ENCODE measurements at places on chromosomes 2 and 18.

GRCh38 chr2:26558271-26559043 lies 80.5 kb upstream of the OTOF start:
- no peak for DNase-seq

- no peak for DNase-seq
Measured at GRCh38 chr2:144421606-144422510, 98.1 kb downstream of the ZEB2 start.

GRCh38 chr2:133421516-133422324 lies 146.5 kb downstream of the NCKAP5 start:
- DNase-seq = no peak

GRCh38 chr2:8544171-8544785 lies 137.6 kb upstream of the ID2 start:
- DNase-seq = no peak

- no peak for DNase-seq
Measured at GRCh38 chr2:114039677-114040076, 149.8 kb downstream of the ACTR3 start.

DNA sequence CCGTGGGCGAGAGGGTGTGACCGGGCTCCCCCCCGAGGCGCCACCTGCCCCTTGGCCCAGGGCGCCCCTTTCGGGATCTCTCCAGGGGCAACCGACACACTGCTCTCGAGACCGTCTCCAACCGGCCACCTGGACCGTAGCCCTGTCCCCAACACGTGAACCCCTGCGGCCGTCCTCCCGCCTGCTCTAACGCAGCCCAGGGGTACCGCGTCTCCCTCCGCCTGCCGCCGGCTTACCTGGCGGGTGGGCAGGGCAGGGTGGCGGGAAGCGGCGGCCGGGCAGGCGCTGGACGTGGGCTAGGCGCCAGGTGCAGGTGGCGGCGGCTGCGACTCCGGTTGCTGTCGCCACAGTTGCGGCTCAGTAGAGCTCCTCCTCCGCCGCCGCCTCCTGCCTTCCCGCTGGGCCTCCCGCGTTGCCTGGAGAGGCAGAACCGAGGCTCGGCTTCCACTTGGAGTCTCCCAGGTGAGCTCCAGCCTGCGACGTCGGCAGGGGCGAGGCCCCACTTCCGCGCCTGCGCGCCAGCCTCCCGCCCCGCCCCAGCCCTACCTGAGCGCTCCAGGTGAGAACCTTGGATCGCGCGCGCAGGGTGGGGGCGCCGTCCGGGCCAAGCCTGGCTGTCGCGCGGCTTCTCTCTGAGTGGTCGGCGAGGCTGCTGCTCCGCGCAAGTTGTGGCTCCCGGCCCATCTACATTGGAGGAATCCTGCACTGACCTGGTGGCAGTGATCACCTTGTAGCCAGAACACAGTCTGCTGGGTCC lies at the start of gene GALNT3:
GALNT3 (minus strand) TSS at position 469 of the 757 bp plus-strand sequence. CDS start 23,547 bp downstream, outside the sequence.
- no peak for DNase-seq

GRCh38 chr18:26488417-26489009 lies 59.8 kb downstream of the KCTD1 start:
- DNase-seq = no peak

GRCh38 chr18:55064073-55064472 lies 104.8 kb upstream of the CCDC68 start:
- DNase-seq = no peak

GRCh38 chr2:58202404-58202803 lies 38.7 kb downstream of the FANCL start:
- no peak for DNase-seq

GRCh38 chr2:140586379-140586778 lies 1544.4 kb downstream of the LRP1B start:
- DNase-seq = no peak

DNA sequence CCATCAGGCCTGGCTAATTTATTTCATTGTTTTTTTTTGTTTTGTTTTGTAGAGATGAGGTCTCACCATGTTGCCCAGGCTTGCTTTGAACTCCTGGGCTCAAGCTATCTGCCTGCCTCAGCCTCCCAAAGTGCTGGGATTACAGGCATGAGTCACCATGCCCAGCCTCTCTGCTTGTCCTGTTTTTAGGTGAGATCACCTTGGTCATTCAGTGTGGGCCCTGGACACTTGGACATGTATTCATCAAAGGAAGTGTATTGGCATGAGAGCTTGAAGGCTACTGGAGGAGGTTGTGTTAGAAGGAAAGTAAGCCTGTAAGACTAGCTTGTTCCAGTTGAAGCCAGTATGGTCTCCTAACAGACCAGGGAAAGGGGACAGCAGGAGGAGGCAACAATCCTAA lies 229.2 kb upstream of the RGPD4 start:
- DNase-seq = no peak

DNA sequence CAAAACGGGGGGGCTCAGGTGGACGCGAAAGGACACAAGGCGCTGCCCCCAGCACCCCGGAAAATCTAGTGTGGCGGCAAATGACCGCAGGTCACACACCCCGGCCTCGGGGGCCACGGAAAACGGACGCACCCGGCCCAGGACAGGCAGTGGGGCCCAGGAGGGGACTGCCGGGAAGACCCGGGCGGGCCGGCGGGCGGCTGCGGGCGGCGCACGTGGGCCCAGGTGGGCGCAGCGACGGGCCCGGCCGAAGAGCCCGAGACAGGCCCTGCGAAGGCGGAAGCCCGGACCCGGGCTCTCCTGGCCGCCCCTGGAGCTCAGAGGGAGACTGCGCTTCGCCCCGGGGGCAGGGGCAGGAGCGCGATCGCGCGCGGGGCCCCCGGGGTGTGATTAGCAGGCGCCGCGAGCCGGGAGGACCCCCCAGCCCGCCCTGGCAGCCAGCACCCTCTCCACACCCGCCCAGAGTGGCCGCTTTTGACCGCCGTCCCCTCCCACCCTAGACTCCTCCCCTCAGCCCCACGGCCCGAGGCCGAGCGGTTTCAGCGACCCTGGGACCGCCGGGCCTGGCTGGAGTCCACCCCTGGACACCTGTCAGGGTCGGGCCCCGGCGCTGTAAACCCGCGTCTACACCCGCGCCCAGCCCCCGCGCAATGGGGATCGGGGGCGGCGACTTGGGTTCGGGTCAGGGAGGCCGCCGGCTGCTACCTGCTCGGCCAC lies 773 bp downstream of the MBP start:
- DNase-seq = no peak

DNA sequence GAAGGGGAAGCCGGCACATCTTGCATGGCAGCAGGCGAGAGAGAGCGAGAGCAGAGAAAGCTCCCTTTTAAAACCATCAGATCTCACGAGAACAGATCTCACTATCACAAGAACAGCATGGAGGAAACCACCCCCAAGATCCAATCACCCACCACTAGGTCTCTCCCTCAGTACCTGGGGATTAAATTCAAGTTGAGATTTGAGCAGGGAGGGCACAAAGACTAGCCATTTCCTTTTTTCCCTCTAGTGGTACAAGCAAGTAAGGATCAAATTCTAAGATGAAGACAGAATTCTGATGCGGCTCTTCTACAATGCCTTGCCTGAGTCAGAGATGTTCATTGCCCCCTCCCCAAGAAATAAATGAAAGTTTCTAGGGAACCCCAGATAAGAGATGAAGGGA lies 45.6 kb upstream of the ANKRD44 start:
- DNase-seq = no peak

- DNase-seq = no peak
Measured at GRCh38 chr2:181300600-181301291, 156.4 kb upstream of the ITGA4 start.

- DNase-seq = no peak
Measured at GRCh38 chr18:48548011-48548771, 9.4 kb downstream of the CTIF start.

GRCh38 chr2:120783371-120783791 lies 47.7 kb downstream of the GLI2 start:
- DNase-seq = no peak

GRCh38 chr2:10249798-10250197 lies 52.9 kb upstream of the HPCAL1 start:
- no peak for DNase-seq

GRCh38 chr18:3625742-3626091 lies 175.7 kb downstream of the TGIF1 start:
- DNase-seq = no peak

DNA sequence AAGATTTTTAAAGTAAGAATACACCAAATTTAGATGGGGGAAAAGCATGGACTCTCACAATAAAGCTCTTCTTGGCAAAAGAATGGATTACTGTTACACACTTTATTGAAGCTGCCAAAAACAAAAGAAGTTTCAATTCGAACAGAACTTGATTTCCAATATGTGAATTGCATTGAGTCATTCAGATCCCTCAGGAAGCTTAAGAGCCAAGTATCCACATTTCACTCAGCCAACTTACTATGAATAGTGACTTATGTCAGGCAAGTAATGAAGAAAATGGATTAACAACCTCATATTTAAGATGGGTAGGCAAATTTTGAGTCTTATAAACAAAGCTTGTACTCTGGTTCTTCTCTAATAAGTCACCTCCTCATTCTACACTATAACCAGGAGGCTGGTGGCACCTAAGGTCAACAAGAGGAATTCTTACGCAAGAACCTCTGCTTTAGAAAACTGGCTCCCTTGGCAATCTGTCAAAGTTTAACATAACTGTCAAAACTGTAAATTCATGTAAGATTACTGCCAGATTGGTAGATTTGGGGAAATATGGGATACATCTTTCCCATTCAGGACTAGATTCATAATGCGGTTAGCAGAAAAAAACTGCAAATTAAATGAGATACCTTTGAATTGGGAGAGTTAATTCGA lies 6.0 kb downstream of the HADHA start:
- DNase-seq = no peak

GRCh38 chr2:207676827-207677354 lies 34.5 kb upstream of the CCNYL1 start:
- DNase-seq = no peak

DNA sequence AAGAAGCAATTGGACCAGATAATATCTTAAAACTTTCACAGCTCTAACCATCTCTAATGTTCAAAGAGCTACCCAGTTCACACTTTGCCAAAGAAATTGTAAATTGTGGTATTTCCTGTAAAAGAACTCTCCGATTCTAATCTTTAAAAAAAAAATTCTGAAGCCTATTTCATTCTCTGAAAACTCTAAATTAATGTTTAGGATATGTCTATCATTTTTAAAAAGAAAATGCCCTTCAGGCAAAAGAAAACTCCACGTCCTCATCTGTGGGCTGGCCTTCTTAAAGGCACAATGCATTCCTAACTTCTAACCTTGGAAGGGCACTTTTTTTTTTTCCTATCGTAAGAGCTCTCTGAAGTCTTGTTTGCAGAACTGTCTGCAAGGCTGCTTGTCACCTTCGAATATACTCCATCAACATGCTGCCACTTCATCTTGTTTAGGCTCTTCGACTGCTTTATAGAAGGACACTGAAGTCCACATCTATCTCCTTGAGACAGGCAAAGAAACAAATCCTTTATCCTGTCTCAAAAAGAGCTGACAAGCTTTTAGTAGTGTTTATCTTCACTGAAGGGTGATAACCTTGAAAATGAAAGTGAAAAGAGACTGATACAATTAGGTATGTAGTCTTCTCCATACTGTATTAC lies 124.3 kb upstream of the SLC39A10 start:
- no peak for DNase-seq

- no peak for DNase-seq
Measured at GRCh38 chr2:85425588-85425987, 7.1 kb downstream of the SH2D6 start.

GRCh38 chr2:31312898-31313297 lies 78.9 kb downstream of the EHD3 start:
- no peak for DNase-seq

GRCh38 chr2:102967451-102967850 lies 205.6 kb downstream of the TMEM182 start:
- no peak for DNase-seq

GRCh38 chr18:22420652-22421051 lies 2.9 kb upstream of the CTAGE1 start:
- DNase-seq = no peak

GRCh38 chr2:143290221-143290620 lies 161.0 kb downstream of the ARHGAP15 start:
- DNase-seq = no peak

DNA sequence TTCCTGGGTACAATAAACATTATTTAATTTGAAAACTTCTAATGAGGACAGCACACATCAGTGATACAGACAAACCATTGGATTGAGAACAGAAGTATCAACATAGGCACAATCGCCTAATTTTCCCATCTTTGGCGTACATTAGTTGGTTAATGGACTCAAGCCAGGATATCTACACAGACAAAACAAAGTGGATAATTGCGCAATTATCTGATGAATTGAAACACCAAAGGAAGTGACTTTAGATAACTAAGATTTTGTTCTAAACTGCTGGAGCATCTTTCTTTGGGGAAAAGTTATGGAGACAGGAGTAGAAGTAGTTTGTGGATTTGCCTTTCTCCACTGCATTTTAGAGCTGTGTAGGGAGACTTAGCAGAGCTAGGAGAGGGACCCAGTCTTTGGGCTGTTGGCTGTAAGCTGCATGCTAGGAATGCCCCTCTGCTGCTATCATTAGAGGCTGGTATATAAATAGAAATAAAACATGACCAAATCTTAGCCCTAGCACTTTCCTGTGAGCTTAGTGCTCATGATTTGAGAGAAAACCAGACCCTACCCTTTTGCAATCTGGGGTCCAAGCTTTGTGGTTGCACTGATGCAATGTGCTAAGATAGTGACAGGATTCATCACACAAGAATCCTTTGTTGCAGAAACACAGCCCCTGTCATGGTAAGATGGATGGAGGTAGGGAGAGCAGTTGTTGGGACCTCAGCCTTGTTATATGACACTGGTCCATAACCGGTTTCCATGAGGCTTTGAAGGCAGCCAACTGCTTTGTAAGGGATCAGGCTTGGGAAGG lies 264.5 kb upstream of the PIK3C3 start:
- DNase-seq = no peak

DNA sequence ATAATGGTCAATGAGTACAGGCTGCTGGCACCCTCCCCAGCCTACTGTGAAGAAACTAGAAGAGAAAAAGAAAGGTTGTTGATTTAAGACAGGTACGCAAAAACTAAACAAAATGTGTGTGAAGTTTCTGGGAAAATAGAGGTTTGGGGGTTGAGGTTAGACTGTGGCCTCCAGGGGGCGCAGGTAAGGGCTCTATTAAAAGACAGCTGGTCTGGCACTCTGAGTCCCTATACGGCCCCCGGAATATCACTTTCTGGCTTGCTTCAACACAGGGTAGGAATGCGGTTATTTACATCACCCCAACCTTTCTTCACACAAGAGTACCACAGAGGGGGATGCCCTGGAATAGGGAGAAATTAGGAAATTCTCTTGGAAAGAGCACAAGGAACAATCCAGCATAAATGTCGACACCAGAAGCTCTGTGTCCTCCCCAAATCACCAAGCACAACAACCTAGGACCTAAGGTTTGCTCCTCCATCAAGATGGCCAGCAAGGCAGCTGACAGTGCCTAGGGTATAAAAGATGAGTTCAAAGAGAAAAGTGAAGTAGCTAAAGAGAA lies 480.8 kb upstream of the KLHL29 start:
- no peak for DNase-seq

DNA sequence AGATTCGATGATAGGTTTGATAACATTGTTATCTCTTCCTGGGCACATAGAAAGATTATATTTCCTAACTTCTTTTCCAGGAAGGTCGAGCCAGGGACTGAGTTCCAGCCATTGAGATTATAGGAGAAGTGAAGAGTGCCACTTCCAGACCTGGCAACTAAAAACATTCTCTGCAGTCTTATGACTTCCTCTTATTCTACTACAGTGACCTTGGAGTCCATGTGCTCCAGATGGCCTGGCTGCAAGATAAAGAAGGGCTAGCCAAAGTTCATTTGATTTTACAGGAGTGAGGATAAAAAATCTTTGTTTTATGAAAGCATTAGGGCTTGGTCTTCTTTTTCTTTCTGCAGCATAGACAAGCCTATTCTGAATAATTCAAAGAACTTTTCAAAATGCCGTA lies 363.0 kb downstream of the FSIP2 start:
- no peak for DNase-seq

GRCh38 chr2:229718057-229718456 lies 3.7 kb upstream of the DNER start:
- DNase-seq = no peak

GRCh38 chr2:101974663-101975062 lies 17.1 kb upstream of the IL1R2 start:
- no peak for DNase-seq

All from stimulated activated CD4-positive, alpha-beta T cell treated with anti-CD3 and anti-CD28 coated beads, Interleukin-1b, Interleukin-23, amount 100 ng/mL, for 24 hours (primary cell).